ENCODE measurements at places on chromosomes 2 and 18. TPM values are rescaled to one million over a fixed set of nuclear protein-coding genes. Genes with fewer than 3 reads are reported as not detected.

Gene FBXO41
- 1.6 TPM for total RNA-seq

Gene ABCB11
- total RNA-seq: under 0.01 TPM

Gene CSRNP3
- 2.9 TPM for total RNA-seq

- DNase-seq: no peak
These were observed 200.6 kb downstream of the CTIF start for GRCh38 chr18:48739266-48740067.

GRCh38 chr2:5474716-5475115 lies 217.5 kb upstream of the SOX11 start:
- no peak for DNase-seq

DNA sequence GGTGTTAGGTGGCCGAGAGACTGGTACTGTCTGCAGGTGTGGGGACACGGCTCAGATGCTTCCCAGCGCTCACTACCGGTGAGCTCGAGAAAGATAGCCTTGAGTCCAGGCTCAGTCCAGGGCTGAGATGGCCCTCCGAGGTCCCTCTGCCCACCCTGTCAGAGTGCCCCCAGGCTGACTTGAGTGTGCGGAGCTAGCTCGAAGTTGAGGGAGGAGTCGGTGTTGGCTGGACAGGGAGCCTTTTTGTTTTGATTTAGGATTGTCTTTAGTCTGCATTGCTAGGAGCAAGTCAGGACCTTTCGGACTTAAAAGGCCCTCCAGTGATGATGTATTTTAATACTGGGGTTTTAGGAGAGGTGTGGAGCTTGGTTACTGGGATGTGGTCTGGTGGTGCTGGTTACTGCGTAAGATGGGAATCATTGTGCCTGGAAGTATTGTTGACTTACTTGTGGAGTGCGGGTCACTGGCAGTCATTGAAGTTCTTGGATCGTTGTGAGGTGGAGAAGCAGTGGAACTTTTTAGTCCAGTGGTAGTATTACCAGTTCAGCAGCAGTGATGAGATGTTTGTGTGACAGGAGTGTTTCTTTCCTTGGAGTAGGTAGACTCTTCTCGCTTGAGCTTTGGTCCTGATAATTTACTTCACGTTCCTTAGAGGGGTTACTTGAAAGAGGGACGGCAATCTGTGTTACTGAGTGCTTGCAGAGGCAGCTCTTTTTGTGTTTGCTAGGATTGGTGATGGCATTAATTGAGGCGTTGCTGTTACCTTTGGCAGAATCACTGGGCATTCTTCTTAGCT lies 633 bp downstream of the KIAA1328 start:
- peak; percentile 43 for DNase-seq

DNA sequence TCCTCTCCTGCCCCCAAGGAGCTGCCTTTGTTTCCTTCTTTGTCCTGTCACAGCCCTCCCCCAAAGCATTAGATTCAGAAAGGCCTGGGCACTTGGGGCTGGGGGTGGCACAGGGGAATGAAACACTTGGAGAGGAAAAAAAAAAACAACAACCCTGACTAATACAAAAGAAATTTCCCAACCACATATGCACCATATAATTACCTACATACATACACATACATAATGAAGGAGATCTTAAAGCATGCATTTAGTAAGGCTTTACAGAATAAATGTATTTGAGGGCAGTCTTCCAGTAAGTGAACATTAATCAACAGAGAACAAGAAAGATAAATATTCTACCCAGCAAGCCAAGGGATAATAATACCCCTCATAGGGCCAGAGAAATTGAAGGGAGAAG lies 70.0 kb upstream of the PPP1CB start:
- DNase-seq: no peak

DNA sequence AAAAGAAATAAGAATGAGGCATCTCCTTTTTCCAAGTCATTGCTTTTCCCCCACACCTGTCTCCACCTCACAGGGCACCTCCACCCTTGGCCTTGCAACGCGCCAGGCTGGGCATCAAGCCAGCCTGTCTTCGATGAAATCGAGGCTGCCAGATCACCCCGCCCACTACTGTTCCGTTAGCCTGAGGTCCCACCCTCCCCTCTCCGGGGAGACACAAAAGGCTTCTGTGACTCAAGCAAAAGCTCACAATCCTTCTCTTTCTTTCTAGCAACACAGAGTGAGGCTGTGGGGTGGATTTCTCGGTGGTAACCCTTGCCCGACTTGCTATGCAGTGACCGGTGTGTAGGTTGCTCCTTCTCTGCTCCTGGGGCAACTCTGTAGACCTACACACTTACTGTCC lies 9.9 kb downstream of the TNP1 start:
- DNase-seq: no peak

DNA sequence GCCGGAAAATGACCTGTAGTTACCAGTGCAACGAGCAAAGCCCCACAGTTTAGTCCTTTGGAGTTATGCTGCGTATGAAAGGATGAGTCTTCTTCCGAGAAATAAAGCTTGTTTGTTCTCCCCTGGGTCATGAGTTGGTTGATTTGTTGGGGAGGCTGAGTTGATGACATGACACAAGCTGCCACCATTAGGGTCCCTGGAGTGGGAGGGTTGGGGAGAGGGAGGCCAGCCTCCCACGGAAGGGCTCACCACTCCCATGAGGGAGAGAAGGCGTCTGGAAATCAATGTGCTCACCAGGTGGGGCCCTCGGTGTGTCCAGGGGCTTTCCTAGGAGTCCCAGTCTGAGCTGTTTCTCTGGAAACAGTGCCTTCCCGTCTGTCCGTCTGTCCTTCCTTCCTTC lies 7.4 kb upstream of the DGKD start:
- no peak for DNase-seq

Gene SNRNP27
- total RNA-seq: 44.9 TPM

- DNase-seq: no peak
These were observed 13.9 kb upstream of the DSC1 start for GRCh38 chr18:31176531-31176930.

DNA sequence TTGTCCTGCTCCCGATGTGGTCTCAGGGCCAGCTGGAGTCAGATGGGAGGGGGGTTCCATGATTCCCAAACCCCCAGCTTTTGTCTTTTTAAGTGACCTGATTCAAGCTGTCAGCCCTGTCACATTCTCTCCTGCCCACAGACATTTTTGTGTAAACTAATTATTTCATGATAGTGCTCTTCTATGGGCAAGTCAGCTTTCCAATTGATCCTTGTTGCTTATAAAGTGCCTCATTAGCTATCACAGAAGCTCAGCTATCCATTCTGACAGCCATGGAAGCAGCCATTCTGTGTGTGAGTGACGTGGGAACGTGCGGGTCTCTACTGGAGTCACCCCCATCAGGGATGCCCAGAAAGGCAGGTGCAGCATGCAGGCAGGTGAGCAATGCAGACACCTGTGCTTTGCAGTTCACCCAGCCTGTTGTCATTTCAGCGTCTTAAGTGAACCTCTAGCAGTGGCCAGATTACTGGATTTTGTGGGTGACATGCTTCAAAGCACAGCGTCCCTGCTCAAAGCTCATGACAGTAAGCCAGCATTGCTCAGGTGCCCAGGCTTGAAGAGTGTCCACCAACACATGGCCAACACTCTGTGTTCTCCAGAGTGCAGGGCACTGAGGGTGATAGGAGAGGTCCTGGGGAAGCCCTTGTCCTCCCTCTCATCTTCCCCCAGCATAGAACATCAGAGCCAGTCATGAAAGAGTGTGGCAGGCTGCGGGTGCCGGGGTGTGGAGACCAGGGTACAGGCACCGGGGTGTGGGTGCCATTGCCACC lies 162.1 kb upstream of the SH3BP4 start:
- no peak for DNase-seq

GRCh38 chr18:13703899-13704298 lies 22.5 kb downstream of the FAM210A start:
- DNase-seq: no peak

- DNase-seq: no peak
These were observed 98.2 kb upstream of the SLC8A1 start for GRCh38 chr2:40550085-40550484.

DNA sequence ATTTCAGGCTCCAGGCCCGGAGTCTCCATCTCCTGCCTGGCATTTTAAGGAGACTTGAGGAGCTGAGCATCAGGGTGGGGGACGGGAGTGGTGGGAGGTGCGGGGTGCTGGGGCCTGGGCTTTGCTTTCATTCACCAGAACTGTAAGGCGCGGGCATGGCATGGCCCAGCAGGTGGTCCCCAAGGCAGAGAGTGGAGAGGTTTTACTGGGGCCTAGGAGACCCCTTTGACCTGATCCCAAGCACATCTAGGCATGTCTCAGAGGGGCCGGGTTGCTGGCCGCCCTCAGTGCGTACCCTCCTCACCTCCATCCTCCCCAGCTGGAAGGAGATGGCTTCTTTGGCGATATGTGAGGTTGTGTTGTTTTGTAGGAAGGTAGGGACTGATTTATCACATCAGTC lies 172.5 kb downstream of the KLHL29 start:
- no peak for DNase-seq

Gene CPLX4
- total RNA-seq: under 0.01 TPM
